HS-27A (cell line): ENCODE measurements at places on chromosomes 11 and 22.

DNA sequence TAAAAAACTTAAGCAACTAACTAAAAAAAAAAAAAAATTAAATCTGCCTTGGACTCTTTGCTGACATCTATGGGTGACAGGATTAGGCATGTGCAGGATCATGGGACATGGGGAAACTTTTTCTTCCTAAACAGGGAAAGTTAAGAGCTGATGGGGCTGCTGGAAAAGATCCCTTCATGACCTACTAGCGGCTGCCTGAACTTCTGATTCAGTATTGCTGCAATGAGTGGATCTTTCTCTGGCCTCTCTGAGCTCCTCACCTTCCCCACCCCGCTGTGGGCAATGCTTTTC lies 25.0 kb downstream of the OR5A2 start:
- no peak for DNase-seq

GRCh38 chr11:73477518-73477917 lies 101.3 kb downstream of the RELT start:
- no peak for DNase-seq

- DNase-seq, result no peak
These were observed 34.1 kb downstream of the YPEL1 start for GRCh38 chr22:21701384-21701971.

- DNase-seq, result no peak
These were observed 576.7 kb upstream of the LRRC4C start for GRCh38 chr11:42036201-42036600.

GRCh38 chr11:96607864-96608558 lies 218.2 kb downstream of the JRKL start:
- peak; percentile 26 for DNase-seq

GRCh38 chr11:92311616-92312449 lies 87.2 kb downstream of the FAT3 start:
- DNase-seq, result no peak

DNA sequence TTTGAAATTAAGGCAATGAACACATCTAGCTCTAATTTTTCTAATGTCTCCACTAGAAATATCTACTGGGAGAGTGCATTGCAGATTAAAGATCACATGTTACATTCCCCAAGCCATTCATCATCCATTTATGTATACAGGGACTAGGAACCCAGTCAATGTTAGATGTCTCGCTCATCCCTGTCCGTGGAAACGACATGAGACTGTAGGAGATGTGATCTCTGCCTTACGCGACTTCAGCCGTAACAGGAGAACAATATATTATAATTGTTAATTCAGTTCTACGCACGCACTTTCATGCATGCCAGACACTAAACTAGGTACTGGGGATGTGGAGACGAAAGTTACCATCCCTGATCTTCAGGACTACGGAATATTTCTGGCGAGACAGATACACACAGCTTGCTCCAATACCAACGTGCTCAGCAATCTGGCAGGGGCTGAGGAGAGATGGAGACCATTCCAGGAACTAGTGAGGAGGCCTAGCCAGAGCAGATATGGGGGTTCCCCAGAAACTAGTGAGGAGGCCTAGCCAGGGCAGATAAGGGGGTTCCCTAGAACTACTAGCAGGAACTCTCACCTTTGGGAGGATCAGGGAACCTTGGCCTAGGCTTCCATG lies 706 bp downstream of the DCPS start:
- no peak for DNase-seq

GRCh38 chr11:8285228-8285627 lies 21.6 kb upstream of the LMO1 start:
- no peak for DNase-seq

DNA sequence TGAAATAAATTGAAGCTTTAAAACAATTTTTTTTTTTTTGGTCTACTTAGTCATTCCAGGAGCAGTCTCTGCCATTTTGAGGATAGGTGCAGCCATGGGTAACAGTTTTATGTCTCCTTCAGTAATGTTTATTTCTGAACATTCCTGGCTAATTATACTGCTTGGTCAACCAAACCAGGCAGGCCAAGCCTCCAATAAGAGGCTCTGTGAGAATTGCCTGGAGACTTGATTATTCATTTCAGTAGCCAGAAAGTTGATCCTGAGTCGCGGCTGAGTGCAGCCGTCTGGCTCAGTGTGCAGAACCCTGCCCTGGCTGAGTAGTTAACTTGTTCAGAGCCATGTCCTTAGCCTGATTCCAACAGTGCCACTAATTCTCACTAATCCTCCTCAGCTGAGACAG lies 364.0 kb upstream of the FAT3 start:
- DNase-seq, result no peak

GRCh38 chr22:19761725-19762567 lies 1.4 kb downstream of the TBX1 start:
- DNase-seq, result no peak

DNA sequence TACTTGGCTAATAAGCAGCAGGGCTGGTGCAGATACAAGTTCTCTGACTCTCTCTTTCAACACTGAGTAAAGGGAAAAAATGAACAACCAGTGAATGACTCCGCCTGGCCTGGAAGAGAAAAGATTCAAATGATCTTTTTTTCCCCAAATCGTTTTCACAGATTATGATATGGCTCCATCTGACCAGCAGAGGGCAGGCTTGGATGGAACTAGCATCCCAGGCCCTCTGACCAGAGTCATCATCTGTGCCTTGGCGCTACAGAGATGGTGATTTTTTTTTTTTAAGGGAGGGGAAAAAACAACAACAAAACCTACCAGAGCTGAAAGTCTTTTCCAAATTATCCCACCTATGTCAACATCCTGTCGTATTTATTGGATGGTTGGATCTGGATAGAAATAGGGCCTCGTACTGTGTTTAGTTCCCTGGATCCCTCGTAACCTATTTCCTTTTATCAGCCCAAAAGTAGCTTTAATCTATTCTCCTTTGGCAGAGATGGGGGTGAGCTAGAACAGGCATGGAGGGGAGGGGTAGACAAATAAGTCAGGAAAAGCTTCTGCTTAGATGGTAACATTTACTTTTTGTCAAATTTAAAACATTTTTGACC lies 69.7 kb downstream of the PRSS23 start:
- DNase-seq, result peak; percentile 31

- DNase-seq, result no peak
These were observed 67.7 kb downstream of the CECR2 start for GRCh38 chr22:17436981-17437412.

GRCh38 chr11:120235024-120235628 lies 4.8 kb upstream of the POU2F3 start:
- DNase-seq, result no peak

DNA sequence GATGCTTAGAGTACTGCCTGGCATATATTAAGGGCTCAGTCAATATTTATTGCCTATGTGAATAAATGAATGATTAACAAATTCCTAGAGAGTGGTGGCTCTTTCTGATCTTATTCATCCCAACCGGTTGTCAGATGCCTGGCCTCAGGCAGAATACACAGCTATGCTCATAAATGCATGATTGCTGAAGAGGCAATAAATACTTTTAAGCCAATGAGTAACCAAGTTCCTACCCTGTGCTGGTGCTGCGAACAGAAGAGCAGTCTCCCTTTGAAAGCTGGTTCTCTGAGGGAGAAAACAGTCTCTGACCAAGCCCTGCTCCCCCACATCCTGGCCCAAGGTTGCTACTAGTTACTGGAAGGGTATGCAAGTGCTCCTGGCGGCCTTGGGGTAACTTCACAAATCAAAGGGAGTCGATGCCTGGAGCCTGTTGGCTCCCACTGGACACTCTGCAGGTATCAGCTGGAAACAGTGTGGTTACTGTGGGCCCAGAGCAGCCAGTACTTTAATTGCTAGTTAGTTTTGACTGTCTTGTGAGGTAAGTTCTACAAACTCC lies 2.8 kb downstream of the USH1C start:
- DNase-seq, result no peak

DNA sequence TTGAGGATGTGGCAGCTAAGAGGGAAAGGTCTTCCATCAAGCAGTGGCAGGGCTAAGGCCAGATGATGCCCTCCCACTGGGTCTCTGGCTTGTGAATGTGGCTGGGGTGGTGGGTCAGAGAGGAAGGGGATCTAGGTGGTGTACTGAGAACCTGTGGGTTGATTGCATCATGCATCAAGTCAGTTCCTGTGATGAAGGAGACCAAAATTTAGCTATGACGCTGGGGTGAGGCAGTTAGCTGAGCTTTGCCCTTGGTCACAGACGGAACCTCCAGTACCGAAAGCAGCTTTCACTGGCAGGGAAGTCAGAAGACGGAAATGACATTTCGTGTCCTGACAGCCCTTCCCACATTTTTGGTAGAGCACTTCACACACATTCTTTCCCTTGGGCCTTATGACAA lies 20.7 kb downstream of the ATG16L2 start:
- DNase-seq, result no peak
